Naive thymus-derived CD8-positive, alpha-beta T cell (primary cell): ENCODE measurements at places on chromosomes 4 and X.

- peaks cover 6% of the 10 kb centered on the region for H3K27me3 ChIP-seq
- no peak overlapping the region for H3K4me3 ChIP-seq
- DNase-seq = no peak
- no peaks in the 10 kb centered on the region for H3K4me1 ChIP-seq
These were observed 158.1 kb upstream of the USP38 start for GRCh38 chr4:143026459-143027170.

GRCh38 chr4:10015140-10015753 is 6.0 kb downstream of the SLC2A9 start:
- DNase-seq = no peak
- no peak overlapping the region for H3K27ac ChIP-seq
- peaks cover 18% of the 10 kb centered on the region for H3K4me1 ChIP-seq
- no peak overlapping the region for H3K4me3 ChIP-seq

DNA sequence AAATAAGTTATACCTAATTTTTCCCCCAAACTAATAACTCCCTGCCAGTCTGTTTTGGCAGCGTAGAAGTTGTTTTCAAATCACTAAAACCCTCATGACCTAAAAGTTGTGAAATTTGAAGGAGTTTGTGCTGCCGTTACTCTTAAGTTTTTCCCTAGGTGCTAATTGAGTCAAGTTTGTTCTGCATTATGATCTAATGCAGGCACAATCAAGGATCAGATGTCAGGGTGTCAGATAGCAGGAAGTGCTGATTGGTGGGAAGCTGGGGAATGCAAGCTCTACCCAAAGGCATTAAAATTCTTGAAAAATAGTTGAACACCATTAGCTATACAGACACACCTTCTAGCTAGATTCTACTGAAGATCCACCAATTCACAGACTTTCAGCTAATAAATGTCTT is 51.9 kb downstream of the ARX start:
- no peaks in the 10 kb centered on the region for H3K36me3 ChIP-seq
- no peaks in the 10 kb centered on the region for H3K27me3 ChIP-seq
- no peak overlapping the region for H3K27ac ChIP-seq
- DNase-seq = no peak
- H3K4me1 ChIP-seq = no peaks in the 10 kb centered on the region

DNA sequence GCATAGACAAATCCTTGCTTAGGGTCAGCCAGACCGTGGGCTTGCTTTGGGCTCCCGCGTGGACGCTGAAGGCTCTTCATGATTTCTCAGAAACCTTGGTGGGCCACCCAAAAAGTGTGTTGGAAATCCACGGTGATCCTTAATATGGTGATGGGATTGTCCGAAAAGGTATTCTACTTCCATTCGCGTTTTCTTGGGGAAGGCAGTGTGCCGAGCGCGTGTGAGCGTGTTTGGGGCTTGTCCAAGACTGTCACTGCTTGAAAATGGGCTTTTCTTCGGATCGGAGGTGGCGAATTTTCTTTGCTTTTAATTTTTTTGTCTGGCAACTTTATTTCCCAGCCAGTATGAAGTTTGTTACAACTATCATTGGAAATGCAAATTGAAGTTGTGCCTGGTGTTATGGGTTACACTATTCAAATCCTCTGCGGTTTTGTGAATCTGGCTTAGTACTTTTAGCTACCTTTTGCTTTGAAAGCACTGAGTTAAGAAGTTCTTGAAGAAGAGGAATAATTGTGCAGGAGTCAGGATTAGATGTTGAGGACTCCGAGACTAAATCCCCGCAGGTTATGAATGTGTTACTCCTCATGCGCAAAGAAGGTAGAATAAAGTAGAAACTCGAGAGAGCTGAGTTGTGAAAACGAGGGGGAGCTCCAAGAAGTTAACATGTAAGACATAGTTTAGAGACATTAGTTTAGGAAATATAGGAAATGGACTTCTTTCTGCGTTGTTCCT is 3.2 kb downstream of the SPRY1 start:
- peak overlapping the region; percentile 90 for H3K27ac ChIP-seq
- H3K4me3 ChIP-seq = peak overlapping the region; percentile 94
- H3K4me1 ChIP-seq = peaks cover 11% of the 10 kb centered on the region
- no peaks in the 10 kb centered on the region for H3K27me3 ChIP-seq
- DNase-seq = no peak

- peaks cover 1% of the 10 kb centered on the region for H3K27me3 ChIP-seq
- peaks cover 2% of the 10 kb centered on the region for H3K4me1 ChIP-seq
- H3K4me3 ChIP-seq = no peak overlapping the region
- H3K36me3 ChIP-seq = no peaks in the 10 kb centered on the region
- no peak overlapping the region for H3K27ac ChIP-seq
- DNase-seq = no peak
These were observed 6.5 kb upstream of the EXOSC9 start for GRCh38 chr4:121794505-121795188.

DNA sequence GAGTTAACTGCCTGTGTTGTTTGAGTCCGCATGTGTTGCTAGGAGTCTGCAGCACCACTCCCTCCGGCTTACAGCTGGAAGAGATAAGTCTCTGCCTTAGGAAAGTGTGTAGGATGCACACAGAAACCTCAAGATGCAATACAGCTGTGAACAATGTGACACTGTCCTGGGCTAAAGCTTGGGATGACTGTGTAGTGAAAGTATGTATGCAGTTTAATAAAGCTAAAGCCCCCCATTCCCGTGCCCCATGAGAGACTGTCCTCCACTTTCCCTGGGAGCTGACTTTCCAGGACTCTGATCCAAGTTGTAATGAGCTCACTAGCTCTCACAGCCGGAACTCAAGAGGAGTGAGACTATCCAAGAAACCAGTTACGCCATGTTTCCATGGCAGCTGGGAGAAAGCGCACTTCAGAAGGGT is 156.6 kb upstream of the FTHL17 start:
- no peaks in the 10 kb centered on the region for H3K36me3 ChIP-seq
- no peaks in the 10 kb centered on the region for H3K27me3 ChIP-seq
- DNase-seq = no peak
- no peak overlapping the region for H3K4me3 ChIP-seq
- no peaks in the 10 kb centered on the region for H3K4me1 ChIP-seq

- H3K4me1 ChIP-seq = no peaks in the 10 kb centered on the region
- DNase-seq = no peak
- H3K36me3 ChIP-seq = no peaks in the 10 kb centered on the region
- H3K27ac ChIP-seq = no peak overlapping the region
- no peaks in the 10 kb centered on the region for H3K27me3 ChIP-seq
These were observed 451.2 kb downstream of the FAT4 start for GRCh38 chr4:125765941-125766340.

DNA sequence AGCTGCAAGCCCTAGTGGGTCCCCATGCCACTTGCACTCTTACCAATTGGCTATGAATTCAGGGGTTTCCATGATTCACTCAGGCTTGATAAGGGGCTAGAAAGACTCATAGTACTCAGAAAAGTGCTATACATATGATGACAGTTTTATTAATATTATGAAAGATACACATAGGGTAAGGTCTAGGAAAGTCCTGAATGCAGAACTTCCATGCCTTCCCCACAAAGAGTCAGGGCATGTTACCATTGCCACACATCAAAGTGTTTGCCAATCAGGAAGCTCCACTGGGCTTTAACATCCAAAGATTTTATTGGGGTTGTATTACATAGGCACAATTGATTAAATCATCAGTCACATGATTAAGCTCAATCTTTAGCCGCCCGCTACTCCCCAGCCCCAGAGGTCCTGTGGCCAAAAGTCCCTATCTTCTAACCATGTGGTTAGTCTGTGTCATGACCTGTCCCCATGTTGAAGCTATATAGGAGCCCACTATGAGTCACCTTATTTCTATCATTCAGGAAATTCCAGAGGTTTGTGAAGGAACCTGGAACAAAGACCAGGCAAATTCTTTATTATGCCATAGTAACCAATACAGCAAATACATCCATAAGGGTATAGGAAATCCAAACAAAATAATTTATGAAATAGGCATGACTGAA is 635.6 kb downstream of the STPG2 start:
- H3K4me3 ChIP-seq = no peak overlapping the region
- no peaks in the 10 kb centered on the region for H3K36me3 ChIP-seq
- no peaks in the 10 kb centered on the region for H3K27me3 ChIP-seq
- no peak for DNase-seq
- H3K4me1 ChIP-seq = no peaks in the 10 kb centered on the region
- H3K27ac ChIP-seq = no peak overlapping the region

DNA sequence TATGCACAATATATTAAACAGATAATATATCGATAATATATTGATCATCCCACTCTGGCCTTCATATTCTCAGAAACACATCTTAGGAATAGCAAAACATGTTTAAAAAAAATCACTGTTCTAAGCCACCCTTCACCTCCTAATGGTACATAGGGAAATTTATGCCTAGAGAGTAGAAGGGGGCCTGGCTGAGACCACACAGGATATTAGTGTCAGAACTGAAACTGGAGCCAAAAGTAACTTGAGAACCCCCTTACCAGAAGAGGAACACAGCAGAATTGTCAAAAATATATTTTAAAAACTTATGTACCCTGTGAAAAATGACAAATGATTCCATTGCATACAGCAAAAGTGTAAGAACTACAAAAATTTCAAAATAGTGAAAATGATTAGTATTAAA is 173.1 kb downstream of the VSIG4 start:
- peaks cover 5% of the 10 kb centered on the region for H3K36me3 ChIP-seq
- no peaks in the 10 kb centered on the region for H3K27me3 ChIP-seq
- DNase-seq = no peak
- H3K27ac ChIP-seq = no peak overlapping the region
- peaks cover 48% of the 10 kb centered on the region for H3K4me1 ChIP-seq

DNA sequence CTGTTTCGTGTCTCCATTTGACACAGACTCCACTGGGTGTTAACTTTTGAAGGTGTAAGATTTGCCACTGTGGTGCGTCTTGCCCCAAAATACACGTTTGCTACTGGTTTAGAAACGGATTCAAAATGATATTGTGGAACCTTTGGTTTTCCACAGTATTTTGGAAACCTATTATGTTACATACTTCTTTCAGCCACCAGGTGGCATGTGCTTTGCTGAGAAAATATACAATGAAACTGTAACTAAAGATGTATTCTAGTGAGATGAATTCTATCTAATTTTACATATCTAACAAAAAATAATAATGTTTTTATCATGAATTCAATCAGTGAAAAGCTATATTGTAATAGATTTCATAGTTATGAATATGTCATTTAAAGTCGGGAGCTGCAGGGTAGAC is 28.4 kb upstream of the SLITRK4 start:
- no peak overlapping the region for H3K4me3 ChIP-seq
- no peaks in the 10 kb centered on the region for H3K27me3 ChIP-seq
- H3K4me1 ChIP-seq = no peaks in the 10 kb centered on the region

DNA sequence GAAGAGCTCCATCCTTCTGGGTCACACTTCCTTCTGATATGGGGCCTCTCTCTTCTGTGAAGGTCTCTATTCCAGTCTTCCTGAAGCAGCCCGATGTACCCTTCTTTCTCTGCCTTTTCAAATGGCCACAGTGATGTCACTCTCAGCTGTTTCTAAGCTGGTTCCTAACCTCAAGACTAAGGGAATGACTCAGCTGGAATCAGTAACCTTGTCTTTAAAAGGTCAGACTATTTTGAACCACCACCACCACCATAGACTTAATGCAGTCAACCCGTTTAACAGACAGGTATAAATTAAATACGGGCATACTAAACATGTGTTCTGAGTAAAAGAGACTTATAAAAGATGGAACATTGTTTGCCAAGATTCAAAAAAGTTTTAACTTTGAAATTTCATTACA is 121.0 kb downstream of the PPA2 start:
- no peak overlapping the region for H3K27ac ChIP-seq
- H3K36me3 ChIP-seq = no peaks in the 10 kb centered on the region
- H3K27me3 ChIP-seq = no peaks in the 10 kb centered on the region
- no peaks in the 10 kb centered on the region for H3K4me1 ChIP-seq
- no peak overlapping the region for H3K4me3 ChIP-seq

GRCh38 chr4:7546809-7547367 is 112.2 kb upstream of the PSAPL1 start:
- peaks cover 6% of the 10 kb centered on the region for H3K27me3 ChIP-seq
- no peaks in the 10 kb centered on the region for H3K4me1 ChIP-seq
- no peak overlapping the region for H3K27ac ChIP-seq
- H3K36me3 ChIP-seq = no peaks in the 10 kb centered on the region
- DNase-seq = no peak

DNA sequence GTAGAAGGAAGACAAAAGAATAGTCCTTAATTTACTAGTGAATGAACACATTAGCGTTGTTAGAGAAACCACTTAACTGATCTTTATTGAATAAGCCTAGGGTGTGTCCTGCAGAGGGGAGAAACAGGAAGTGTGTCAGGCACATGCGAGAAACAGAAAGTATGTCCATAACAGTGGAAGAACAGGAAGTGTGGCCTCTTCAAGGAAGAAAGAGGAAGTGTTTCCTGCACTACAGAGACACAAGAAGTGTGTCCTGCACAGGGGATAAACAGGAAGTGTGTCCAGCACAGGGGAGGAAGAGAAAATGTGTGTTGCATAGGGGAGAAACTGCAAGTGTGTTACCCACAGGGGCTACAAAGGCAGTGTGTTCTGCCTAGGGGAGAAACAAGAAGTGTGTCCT is 539.6 kb upstream of the PRKX start:
- peaks cover 7% of the 10 kb centered on the region for H3K4me1 ChIP-seq
- peak overlapping the region; percentile 60 for H3K4me3 ChIP-seq
- no peaks in the 10 kb centered on the region for H3K36me3 ChIP-seq

DNA sequence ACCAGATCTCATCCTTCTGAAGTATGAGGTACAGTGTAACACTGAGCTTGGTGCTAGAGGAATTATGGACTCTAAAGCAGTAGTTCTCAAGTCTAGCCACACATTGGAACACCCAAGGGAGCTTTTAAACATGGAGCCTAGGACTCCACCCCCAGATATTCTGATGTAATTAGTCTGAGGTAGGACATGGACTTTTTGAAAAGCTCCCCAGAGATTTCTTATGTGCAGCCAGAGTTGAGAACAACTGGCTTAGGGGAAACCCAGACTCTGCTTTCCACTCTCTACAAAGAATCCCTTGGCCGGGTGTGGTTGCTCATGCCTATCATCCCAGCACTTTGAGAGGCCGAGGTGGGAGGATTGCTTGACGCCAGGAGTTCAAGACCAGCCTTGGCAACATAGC is 11.6 kb upstream of the GDPD2 start:
- H3K27ac ChIP-seq = no peak overlapping the region
- no peaks in the 10 kb centered on the region for H3K4me1 ChIP-seq
- DNase-seq = no peak
- H3K4me3 ChIP-seq = no peak overlapping the region

GRCh38 chr4:179843370-179843769 is 2399.8 kb upstream of the TENM3 start:
- DNase-seq = no peak
- no peaks in the 10 kb centered on the region for H3K36me3 ChIP-seq
- no peak overlapping the region for H3K4me3 ChIP-seq
- H3K27ac ChIP-seq = no peak overlapping the region
- H3K4me1 ChIP-seq = no peaks in the 10 kb centered on the region
- H3K27me3 ChIP-seq = no peaks in the 10 kb centered on the region

DNA sequence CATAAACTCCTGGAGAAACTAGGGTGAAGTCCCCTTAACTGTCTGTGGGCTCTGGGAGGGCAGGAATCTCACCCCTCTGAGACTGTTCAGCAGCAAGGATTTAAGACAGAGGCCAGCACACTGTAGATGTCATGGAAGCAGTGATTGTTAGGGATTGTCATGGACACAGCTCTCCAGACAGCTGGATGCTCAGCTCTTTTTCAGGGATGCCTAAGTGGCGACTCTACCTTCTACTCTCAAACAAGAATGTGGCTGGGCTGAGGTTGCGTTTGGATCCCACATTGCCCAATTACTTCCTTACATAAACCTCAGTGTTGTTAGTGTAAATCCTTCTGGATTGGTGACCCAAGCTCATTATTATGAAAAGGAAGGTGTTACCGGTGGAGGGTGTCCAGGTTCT is 291.9 kb upstream of the VCX3A start:
- H3K36me3 ChIP-seq = no peaks in the 10 kb centered on the region
- no peak overlapping the region for H3K4me3 ChIP-seq
- no peak overlapping the region for H3K27ac ChIP-seq
- H3K4me1 ChIP-seq = no peaks in the 10 kb centered on the region
- DNase-seq = no peak
